Stomach (tissue), 19 donors: ENCODE measurements at places on chromosomes 5 and 9. TPM values are rescaled to one million over a fixed set of nuclear protein-coding genes. Genes with fewer than 3 reads are reported as not detected.

PCDHGB6 gene
- total RNA-seq: 6.2 TPM

DNA sequence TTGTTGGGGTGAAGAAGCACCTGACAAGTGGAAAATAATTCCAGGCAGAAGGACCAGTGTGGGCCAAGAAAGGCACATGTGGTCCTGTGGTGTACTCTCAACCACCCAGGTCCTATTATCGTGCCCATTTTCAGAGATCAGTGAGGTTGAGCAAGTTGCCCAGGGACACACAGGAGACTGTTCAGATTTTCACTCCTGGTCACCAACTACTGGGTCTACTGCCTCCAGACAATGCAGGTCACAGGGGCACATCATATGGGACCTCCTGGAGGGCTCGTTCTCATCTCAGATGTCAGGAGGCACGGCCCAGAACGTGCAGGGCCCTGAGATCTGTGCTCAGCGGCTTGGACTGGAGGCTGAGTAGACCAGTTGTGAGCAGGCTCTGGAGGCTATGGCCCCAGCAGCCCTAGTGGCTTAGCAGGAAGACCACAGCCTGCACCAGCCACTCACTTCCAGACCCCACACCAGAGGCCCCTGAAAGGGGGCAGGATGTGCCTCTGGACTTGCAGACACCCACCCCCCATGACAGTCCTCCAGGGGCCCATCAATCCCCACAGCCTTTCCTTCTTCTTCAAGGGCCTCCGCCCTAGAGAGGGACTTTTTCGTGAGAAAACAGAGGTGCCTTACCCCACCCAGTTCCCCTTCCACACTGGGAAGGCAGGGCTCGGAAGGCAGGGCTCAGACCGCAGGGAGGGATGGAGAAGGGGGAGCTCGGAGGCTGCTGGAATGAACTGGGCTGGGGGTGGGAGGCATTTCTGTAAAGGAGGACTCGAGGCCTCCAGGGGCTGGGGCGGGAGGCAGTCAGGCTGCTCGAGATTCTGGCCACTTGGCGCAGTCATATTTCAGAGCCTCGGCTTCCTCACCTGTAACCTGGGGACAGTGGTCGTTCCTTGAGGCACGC is 82.7 kb upstream of the NEURL1B start:
- peaks cover 60% of the 10 kb centered on the region for H3K4me1 ChIP-seq
- peak overlapping the region; percentile 10 for H3K4me3 ChIP-seq
- peak; percentile 57 for DNase-seq
- H3K36me3 ChIP-seq: no peaks in the 10 kb centered on the region
- H3K27me3 ChIP-seq: no peaks in the 10 kb centered on the region
- H3K27ac ChIP-seq: peak overlapping the region; percentile 27

TTC33 gene
- total RNA-seq: 41.5 TPM

RFESD gene
- not detected for total RNA-seq

- H3K27me3 ChIP-seq: no peaks in the 10 kb centered on the region
- DNase-seq: no peak
- H3K4me3 ChIP-seq: no peak overlapping the region
- no peaks in the 10 kb centered on the region for H3K36me3 ChIP-seq
- H3K27ac ChIP-seq: no peak overlapping the region
Measured at GRCh38 chr5:130425424-130425823, 521.2 kb downstream of the CHSY3 start.

DNA sequence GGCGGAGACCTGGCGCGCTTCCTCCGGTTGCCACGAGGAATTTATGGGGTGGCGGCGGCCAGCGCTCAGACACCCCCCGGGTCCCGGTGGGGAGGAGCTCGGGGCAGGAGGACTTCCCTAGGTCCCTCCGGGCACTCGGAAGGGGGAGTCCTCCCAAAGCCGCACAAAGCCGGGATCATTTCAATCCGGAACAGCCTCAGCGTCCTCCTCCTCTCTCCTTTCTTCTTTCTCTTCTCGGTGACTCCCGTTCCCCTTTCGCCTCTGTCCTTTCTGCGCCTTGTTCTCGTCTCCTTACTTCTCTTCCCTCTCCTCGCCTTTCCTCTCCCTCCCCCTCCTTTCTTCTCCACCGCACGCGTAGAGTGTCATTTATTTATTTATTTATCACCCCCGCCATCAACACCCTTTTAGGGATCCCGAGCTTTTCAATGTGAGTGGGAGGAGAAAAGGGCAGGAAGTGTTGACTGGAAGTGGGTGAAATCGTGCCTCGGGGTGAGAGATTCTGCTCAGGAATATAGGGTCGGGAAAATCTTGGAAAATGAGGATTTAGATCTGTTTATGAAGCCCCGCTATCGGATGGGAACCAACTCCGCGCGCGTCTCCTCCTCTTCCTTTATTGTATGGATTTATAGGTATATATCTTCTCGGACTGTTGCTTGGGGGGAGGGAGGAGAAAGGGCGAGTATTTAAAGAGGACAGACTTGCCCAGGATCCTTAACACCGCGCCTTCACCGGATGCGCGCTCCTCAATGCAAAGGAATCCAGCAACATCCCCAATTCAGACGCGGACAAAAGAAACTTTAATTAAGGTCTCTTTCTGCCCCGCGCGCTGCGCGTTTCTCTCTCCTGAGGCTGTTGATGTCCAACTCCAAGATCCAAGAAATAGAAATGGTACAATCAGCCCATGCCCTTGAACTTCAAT is 2.0 kb upstream of the ZNF462 start:
- H3K27me3 ChIP-seq: no peaks in the 10 kb centered on the region
- no peaks in the 10 kb centered on the region for H3K36me3 ChIP-seq
- peaks cover 44% of the 10 kb centered on the region for H3K4me1 ChIP-seq
- H3K4me3 ChIP-seq: peak overlapping the region; percentile 68

PAPPA gene
- 11.7 TPM for total RNA-seq

ADAMTSL1 gene
- 2.7 TPM for total RNA-seq

DNA sequence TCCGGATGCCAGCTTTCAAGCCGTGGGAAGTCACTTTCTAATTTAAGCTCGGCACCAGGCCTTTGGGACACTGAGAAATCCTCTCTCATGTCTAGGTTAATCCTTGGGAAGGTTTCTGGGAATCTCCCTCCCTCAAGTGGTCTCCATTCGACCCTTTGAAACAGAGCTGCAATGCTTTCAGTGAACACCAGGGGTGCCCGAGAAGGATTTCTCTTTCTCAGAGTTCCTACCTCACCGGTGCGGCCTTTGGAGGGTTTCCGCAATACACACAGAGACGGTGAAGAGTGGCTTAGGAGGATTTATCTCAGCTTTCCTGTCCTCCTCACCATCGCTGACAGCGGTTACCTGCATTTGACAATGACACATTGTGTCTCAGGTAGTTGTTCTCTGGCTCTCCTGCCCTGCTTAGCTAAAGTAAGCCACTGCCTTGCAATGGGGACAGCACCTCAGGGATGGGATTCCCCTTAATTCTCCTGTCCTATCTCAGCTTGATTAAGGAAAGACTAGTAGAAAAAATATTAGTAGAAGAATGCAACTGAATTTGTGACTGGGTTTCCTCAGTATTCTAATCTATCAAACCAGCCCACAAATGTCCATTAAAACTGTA is 180.6 kb downstream of the GABRG2 start:
- H3K4me3 ChIP-seq: no peak overlapping the region
- H3K36me3 ChIP-seq: no peaks in the 10 kb centered on the region
- no peak overlapping the region for H3K27ac ChIP-seq
- no peaks in the 10 kb centered on the region for H3K27me3 ChIP-seq

GRCh38 chr5:82512025-82512424 is 233.9 kb upstream of the RPS23 start:
- no peak overlapping the region for H3K27ac ChIP-seq
- no peak overlapping the region for H3K4me3 ChIP-seq
- DNase-seq: peak; percentile 15
- H3K27me3 ChIP-seq: no peaks in the 10 kb centered on the region
- no peaks in the 10 kb centered on the region for H3K4me1 ChIP-seq

LECT2 gene
- total RNA-seq: not detected

PHF24 gene
- total RNA-seq: not detected

- no peaks in the 10 kb centered on the region for H3K27me3 ChIP-seq
- H3K36me3 ChIP-seq: no peaks in the 10 kb centered on the region
- no peak overlapping the region for H3K4me3 ChIP-seq
- no peak overlapping the region for H3K27ac ChIP-seq
- no peak for DNase-seq
Measured at GRCh38 chr9:89077519-89077918, 86.3 kb downstream of the S1PR3 start.

GRCh38 chr9:137373611-137373980 is 49.4 kb downstream of the EXD3 start:
- H3K27me3 ChIP-seq: no peaks in the 10 kb centered on the region
- peaks cover 11% of the 10 kb centered on the region for H3K4me1 ChIP-seq
- peaks cover 21% of the 10 kb centered on the region for H3K36me3 ChIP-seq

DNA sequence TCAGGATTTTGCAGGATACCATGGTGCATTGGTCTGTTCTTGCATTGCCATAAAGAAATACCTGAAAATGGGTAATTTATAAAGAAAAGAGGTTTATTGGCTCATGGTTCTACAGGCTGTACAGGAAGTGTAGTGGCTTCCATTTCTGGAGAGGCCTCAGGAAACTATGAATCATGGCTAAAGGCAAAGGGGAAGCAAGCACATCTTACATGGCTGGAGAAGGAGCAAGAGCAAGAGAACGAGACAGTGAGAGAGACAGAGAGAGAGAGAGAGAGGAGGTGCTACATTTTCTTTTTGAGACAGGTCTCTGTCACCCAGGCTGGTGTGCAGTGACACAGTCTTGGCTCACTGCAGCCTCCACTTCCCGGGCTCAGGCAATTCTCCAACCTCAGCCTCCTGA is 43.9 kb downstream of the P4HA2 start:
- no peak overlapping the region for H3K4me3 ChIP-seq
- H3K27ac ChIP-seq: no peak overlapping the region
- no peaks in the 10 kb centered on the region for H3K27me3 ChIP-seq
- DNase-seq: no peak
- H3K36me3 ChIP-seq: no peaks in the 10 kb centered on the region

- no peak overlapping the region for H3K27ac ChIP-seq
- no peaks in the 10 kb centered on the region for H3K36me3 ChIP-seq
Measured at GRCh38 chr9:84897362-84898094, 228.0 kb downstream of the NTRK2 start.
